Left hindlimb (tissue), 1 donor: ENCODE measurements at places on chromosomes 5 and 9.

DNA sequence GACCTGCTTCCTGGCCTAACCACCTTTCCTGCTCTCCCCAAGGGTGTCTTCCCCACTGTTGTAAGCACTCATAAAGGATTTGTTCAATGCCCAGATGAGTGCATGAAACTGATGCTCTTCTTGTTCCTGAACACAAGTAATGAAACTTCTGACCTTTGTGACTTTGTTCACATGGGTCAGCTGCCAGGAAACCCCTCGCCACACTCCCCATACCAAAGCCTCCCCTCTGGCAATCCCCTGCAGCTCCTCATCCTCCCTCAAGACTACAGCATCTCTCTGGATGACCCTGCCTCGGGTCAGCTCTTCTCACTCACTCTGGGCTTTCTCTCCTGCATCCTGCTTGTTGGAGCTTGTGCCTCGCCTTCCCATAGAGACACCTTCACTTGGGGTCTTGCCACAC is 72.2 kb upstream of the SPTLC1 start:
- DNase-seq = no peak

- no peak for DNase-seq
These were observed 378.5 kb downstream of the MLLT3 start for GRCh38 chr9:20243841-20244240.

- DNase-seq = no peak
These were observed 11.1 kb downstream of the GAPVD1 start for GRCh38 chr9:125272697-125273096.

- peak; percentile 25 for DNase-seq
These were observed 48.9 kb downstream of the AHRR start for GRCh38 chr5:370311-370958.
